GM18507 (cell line): ENCODE measurements at places on chromosomes 4 and X.

- no peak for DNase-seq
Observed at GRCh38 chr4:185120631-185120946, 22.5 kb upstream of the SLC25A4 start.

DNA sequence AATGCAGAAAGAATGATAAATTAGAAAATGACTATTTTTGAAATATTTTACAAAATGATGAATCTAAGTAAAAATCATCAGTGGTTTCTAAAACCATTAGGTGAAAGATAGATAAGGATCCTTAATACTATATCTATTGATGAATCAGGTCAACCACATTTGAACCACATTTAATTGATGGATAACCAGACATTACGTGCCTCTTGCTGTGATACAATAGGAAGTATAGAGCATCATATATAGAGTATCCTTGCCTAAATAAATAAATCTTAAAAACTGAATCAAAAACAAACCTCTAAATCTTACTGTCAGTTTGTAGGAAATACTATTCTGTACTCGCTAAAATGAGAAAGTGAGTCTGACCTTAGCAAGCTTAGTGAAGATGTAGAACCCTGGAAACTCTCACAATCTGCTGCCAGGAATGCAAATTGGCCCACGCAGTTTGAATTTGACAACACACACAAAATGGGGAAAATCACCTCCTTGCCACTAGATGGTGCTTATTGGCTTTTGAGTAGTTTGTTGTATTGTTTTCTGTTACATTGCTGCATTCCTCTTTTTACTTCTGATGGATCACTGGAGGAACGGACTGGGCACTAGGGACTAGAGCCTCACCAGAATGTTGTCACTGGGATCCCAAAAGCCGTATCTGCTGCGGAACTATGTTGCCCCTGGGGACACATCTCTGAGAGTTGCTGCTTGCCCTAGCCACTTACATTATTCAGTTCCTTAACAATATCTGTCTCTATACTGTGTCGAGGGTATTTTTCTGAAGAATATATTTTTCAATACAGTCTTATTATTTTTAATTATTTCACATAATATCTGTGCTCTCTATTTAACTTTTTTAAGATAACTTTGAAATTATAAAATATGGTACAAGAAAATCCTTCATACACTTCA is 25.4 kb upstream of the SLAIN2 start:
- DNase-seq = peak; percentile 29

DNA sequence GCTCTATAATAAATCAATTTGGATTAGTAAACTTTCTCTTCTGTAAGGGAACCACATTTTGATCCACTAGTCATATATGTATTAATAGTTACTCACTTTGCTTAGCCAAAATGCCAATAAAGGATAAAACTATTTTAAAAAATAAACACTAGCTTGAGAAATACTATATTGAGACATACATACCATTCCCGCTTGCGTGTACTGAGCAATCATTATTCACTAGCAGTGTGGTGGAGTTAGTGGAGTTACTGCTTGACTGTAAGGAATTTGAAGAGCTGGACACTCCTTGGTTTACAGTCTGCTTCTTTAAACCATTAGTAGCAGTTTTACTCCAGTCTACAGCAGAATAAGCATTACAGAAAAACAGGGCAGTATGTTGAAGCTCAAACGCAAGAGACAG is 10.8 kb upstream of the PHKA2 start:
- no peak for DNase-seq

GRCh38 chr4:71290074-71290473 is 48.7 kb upstream of the SLC4A4 start:
- no peak for DNase-seq

GRCh38 chr4:26751838-26752237 is 108.8 kb upstream of the STIM2 start:
- no peak for DNase-seq

DNA sequence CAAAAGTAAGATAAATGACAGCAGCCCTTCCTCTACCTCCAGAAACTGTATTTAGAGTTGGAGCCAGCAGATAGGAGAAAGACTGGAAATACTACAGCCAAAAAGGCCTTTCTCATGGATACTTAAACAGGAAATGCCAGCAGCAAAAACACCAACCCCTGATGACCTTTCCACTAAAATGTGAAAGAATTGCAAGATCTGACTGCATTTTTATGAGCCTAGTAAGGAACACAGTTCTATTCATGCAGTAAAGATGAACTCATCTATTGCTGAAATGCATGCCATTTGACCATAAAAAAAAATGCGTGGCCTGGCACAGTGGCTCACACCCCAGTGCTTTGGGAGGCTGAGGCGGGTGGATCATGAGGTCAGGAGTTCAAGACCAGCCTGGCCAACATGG is 19.9 kb downstream of the ABCG2 start:
- DNase-seq = no peak

- no peak for DNase-seq
Observed at GRCh38 chr4:76067652-76068286, 6.7 kb upstream of the ART3 start.

- DNase-seq = no peak
Observed at GRCh38 chr4:183438458-183439113, 5.8 kb upstream of the CDKN2AIP start.

DNA sequence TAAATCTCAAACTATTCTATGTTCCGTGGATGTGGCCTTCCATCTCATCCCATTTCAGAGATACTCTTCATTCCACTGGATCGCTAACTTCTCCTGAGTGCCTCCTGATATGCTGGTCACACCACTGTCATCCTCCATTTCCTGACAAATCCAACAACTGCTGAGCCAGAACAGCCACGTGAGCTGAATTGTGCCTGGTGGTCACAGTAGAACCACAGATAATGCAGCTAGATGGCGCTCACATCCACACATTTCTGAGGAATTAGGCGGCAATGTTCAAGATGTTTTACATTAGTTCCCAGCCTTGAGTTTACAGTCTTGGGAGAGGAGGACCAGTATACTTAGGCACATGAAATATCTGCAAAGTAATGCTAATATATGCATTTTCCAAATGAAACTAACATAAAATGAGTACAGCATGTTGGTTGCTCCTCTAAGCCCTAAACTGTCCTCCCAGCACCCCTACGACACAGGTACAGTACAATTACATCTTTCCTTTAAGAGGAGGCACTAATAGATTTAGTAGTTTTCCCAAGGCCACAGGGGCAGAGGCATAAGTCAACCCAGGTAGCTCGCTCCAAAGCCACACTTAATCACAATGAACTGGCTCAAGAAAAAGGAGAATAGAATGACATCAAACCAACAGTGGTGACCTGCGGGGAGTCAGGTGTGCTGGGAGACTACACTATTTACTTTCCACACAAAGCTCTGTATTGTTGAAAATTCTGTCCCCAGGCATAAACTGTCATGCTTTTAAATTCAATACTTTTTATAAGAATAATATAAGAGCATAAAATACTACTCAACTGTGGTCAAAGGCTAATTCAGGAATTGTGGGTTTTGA is 134.2 kb downstream of the CHIC2 start:
- peak; percentile 9 for DNase-seq

GRCh38 chr4:135244056-135244455 is 1042.5 kb upstream of the PABPC4L start:
- no peak for DNase-seq

GRCh38 chr4:98997166-98997565 is 1.6 kb downstream of the METAP1 start:
- DNase-seq = no peak

DNA sequence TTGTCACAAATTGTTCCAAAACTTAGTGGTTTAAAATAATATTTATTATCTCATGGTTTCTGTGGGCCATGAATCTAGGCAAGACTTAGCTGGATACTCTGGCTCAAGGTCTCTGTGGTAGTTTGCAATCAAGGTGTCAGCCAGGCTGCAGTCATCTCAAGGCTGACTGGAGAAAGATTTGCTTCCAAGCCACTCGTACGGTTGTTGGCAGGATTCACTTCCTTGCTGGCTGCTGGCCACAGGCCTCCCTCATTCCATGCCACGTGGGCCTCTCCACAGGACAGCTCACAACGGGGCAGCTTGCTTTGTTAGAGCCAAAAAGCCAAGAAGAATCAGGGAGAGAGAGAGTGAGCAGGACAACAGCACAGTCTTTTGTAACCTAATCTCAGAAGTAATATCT is 101.4 kb downstream of the WWC2 start:
- no peak for DNase-seq

DNA sequence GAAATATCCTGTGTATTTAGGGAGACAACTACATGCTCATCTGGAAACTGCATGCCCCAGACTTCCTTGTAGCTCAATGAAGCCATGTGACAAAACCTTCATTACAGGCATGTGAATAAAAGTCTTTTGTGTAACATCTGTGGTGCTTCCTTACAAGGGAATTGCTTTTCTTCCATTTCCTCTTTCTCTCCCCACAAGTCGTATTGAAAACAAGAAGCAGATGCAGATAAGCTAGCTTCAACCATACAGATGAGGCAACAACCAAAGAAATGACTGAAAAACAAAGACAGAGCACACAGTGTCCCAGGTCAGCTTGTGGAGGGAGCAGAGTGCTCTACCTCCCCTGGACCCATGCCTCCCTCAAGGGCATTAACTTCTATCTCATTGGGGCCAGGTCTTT is 115.8 kb upstream of the INPP4B start:
- DNase-seq = no peak

DNA sequence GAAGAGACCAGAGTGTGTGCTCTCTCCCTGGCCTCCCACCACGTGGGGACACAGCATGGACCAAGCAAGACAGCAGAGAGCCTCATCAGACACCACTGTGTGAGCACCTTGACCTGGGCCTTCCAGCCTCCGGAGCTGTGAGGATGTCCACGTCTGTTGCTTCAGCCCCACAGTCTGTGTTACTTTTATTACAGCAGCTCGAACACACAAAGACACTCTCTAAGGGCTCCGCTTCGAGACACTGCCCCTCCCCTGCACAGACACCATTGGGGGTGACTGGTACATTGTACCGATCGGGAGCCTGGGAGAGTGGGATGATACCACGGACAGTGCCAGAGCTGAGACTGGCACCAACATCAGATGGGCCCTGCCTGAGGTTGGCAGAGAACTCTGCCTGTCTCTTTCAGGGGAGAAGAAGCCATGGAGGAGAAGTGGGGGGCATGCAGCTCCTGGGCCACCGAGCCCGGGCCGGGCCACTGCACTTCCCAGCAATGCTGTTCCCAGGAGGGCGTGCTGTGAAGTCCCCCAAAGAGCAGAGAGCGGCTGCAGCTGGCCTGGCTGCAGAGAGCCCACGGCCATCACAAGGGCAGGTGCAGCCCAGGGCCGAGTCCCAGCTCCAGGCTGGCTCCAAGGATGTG is 48.1 kb upstream of the HMX1 start:
- no peak for DNase-seq

DNA sequence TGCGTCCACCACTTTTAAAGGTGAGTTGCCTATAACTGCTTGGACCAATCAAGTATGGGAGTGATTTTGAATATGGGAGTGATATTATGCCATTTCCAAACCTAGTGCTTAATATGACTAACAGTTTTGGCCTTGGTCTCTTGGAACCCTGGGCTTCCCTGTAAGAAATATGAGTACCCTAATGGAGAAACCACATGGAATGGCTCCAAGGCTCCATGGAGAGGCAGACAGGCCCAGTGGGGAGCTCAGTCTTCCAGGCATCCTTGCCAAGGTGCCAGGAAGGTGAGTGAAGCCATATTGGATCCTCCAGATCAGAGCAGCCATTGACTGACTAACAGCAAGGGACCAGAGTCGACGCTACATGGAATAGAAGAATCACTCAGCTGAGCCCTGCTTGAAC is 53.2 kb downstream of the MAML3 start:
- DNase-seq = no peak

DNA sequence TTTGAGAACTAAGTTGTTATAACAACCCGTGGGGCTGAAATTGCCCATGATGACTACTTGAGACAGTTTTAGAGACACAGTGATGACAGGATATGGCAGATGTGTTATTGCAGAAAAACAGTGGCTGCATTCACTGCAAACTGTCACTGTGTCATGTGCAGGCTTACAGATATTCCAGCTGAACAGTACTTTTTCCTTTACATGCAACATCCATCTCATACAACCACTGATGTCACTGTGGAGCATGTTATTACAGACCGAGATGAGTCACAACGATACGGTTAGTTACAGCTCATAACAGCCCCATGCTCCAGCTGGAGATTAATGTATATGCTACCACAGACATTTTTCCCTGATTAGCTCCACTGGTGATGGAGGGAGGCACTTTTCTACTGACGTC is 207.4 kb downstream of the TMA16 start:
- DNase-seq = peak; percentile 2

- no peak for DNase-seq
Observed at GRCh38 chr4:108651014-108651791, 804 bp downstream of the OSTC start.

GRCh38 chr4:22556495-22556894 is 40.6 kb upstream of the ADGRA3 start:
- DNase-seq = no peak

GRCh38 chr4:65344278-65344825 is 325.9 kb downstream of the EPHA5 start:
- DNase-seq = no peak

- DNase-seq = no peak
Observed at GRCh38 chrX:51894697-51895336, 1.4 kb downstream of the MAGED1 start.

DNA sequence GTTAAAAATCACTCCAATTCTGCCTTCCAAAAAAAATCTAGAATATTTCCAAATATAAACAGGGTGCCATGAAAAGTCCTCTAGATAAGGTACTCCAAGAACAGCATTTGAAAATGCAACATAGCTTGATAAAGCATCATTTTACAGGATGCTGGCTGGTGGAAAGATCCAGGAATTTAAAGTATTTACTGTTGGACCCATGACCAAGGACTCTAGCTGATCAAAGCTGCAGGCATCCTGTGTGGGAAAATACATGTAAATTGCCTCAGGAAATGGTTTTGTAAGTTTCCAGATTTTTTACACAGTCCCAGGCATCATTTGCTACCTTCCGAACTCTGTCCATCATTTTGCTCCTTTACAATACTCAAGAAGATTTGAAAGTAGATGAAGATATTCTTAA is 164.4 kb downstream of the GRIA3 start:
- no peak for DNase-seq

DNA sequence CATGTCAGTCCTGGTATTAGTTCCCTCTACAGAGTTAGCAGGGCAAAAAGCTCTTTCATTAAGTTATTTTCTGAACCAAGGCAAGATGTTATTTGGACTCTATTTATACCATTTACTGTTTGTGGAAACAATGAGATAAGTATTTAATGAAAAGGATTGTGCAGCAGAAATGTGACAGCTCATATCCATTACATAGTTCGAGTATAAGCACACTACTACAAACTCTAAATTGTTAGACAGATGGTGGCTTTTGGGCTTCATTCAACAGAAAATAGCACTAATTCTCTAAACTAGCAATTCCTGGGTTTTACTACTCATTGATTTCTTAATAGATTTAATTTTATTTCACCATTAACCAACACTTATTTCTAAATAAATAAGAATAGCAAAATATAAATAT is 95.2 kb upstream of the ANK2 start:
- DNase-seq = no peak
